ENCODE measurements at places on chromosomes 6 and 20. TPM values are rescaled to one million over a fixed set of nuclear protein-coding genes. Genes with fewer than 3 reads are reported as not detected.

NECAB3 gene
- total RNA-seq, result 186 TPM

DNA sequence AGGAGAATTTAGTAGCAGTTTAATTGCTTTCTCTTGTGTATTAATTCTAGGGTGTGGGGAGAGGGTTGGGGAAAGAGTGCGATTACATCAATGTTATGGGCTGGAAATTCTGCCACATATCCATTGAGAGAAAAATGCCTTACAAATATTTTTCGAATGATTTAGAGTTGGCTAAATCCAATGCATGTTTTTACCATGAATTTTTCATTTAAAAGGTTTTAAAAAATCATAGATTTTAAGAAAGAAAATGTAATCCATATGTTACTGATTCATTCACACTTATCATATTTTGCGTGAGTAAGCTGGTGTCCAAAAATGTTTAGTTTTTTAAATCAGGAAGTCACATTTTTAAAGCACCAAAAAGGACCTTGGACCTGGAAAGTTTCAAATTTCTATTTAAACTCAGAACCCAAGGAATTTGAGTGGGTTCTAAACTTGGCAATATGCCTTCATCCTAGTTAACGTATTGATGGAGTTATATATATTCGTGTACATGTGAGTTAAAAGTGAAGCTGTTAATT lies 627.4 kb upstream of the CITED2 start:
- no peak for DNase-seq

ACTL10 gene
- not detected for total RNA-seq

EYA2 gene
- not detected for total RNA-seq

DNA sequence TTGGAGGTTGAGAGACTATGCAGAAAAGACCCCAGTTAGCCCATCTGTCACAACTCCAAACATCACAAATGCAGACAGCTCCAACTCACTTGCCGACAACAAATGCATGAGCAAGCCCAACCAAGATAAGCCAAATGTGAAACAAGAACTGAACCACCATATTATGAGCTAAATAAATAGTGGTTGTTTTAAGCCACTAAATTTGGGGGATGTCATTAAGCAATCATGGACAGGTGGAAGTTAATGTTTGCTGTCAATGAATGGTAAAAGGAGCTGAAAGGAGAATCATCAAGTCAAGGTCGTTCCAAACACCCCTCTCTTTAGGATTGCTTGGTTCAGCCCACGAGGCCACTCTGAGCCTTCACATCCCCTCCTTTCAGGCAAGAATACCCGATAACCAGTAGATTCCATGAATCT lies 71.2 kb upstream of the PLCB4 start:
- peak; percentile 11 for DNase-seq

All from myocyte (in vitro differentiated cells).